ENCODE measurements at places on chromosomes 2 and 18. TPM values are rescaled to one million over a fixed set of nuclear protein-coding genes. Genes with fewer than 3 reads are reported as not detected.

Gene RNPEPL1
- total RNA-seq: 88.6 TPM

- DNase-seq: no peak
Measured at GRCh38 chr2:6215053-6215452, 522.9 kb downstream of the SOX11 start.

DNA sequence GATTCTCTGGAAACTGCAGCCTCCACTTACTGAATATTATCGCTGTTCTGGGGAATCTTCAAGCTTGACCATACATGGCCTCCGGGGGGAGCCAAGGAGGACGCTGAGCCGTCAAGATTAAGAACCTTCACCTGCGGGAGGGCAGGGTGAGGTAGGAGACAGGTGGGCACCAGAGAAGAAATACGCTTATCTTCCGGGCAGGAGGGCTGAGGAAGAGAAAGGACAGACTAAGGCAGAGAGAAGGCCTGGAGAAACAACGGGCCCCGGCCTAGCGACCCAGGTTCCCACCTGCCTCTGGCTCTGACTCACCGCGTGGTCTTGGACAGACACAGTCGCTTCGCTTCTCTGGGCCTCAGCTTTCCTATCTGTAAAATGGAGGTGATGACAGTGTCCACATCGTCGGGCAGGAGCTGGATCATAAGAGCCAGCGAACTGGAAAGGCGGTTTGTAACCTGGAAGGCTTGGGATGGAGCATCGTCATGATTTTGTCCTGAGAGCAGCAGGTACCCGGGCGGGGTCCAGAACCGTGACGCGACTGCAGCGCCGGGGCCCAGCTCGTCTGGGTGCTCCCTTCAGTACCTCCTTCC is 659 bp downstream of the ZNF142 start:
- no peak for DNase-seq

Gene BMP10
- total RNA-seq: 1.4 TPM

Gene SLC8A1
- total RNA-seq: 53.8 TPM

Gene SNTG2
- 3.6 TPM for total RNA-seq

GRCh38 chr2:126809340-126809739 is 89.3 kb upstream of the TEX51 start:
- DNase-seq: no peak

DNA sequence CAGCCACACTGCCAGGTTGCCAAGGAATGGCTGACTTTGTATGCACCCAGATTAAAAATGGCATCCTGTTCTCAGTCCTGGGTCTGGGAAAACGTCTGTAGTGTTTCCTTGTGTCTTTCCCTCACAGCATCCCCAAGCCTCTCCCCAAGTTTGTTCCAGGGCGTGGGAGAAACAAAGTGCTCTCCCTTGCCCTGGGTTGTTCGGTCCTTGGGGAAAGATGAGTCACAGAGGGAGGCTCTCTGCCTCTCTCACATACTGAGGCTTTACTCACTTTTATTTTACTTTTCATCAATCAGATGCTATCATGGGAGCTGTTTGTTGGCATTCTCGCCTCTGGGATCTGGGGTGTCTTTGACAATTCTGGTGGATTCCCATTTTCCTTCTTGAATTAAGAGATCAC is 492.3 kb downstream of the XIRP2 start:
- DNase-seq: no peak
